Activated CD8-positive, alpha-beta memory T cell treated with anti-CD3 and anti-CD28 coated beads, Interleukin-2, amount 10 ng/mL, durations not matched to agents 7 days and 5 days (primary cell): ENCODE measurements at places on chromosomes 11 and 22.

GRCh38 chr22:37464181-37464580 is 22.0 kb downstream of the MFNG start:
- no peak for DNase-seq

GRCh38 chr22:19556963-19557545 is 32.8 kb upstream of the CLDN5 start:
- DNase-seq: no peak

DNA sequence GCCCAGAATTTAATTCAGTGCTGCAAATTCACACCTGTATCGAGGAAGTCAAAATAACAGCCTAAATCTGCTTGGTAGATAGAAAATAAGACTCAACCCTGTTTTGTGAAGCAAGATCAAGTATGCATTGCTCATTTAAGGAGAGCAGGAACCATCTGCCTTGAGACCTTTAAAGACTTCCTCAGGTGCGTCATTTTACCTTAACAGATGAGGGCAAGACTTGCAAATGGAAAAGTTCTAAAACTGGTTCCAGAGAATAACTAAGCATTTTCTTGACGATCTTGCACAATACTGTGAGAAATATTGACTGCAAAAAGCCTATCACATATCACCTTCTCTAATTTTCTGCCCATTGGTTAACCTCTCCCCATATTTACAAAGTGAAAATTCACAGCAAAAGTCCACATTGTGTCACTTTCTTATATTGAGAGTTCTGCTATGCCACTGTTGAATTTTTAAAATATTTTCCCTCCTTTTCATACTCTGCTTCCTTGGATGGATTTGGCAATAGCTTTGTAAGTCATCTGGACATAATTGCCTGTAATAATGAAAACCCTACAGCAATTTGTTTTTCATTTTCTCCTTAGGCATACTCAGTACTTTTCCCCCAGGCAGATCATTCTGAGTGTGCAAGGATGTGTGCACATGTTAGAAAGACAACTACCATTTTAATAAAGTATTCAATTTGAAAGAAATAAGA is 234.2 kb downstream of the AASDHPPT start:
- no peak for DNase-seq

DNA sequence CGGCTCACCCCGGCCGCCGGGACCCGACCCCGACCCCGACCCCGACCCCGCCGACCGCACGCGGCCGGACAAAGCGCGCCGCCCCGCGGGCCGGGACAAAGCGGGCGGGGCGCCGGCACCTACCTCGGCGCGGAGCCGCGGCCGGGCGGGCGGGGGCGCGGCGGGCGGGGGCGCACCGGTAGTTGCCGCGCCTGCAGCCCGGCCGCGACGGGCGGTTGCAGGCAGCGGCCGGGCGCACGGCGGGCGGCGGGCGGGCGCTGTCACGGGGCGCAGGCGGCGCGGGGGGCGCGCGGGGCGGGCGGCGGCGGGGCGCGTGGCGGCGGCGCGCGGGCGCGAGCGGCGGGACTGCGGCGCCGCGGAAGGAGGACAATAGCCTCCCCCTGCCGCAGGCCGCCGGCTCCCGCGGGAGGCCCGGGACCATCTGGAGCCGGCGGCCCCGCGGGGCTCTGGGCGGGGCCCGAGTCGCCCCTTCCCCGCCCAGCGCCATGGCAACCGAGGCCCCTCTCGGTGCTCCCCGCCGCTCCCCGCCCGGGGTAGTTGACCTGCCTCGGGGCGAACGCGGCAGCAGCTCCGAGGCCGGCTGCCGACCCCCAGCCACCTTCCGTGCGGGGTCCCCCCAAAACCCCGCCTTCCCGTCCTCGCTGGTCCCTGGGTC is 851 bp downstream of the SPTBN2 start:
- no peak for DNase-seq

DNA sequence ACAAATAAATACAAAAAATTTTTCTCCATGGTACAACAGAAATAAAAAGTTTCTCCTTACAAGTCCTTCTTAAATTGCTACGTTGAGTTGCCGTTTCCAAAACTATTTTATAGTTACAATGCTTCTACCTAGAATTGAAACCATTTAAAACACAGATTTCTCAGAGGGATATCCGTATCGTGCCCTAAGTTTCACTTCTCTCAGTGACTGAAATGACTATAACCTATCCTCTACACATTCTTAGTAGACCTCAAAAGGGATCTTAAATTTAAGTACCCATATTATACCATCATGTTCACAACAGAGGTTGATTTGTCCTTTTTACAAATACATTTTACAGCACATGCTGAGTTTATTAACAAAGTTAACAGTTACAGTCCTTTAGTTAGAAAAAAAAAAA is 44.1 kb downstream of the USP28 start:
- no peak for DNase-seq

GRCh38 chr11:73001615-73002014 is 140.5 kb downstream of the FCHSD2 start:
- no peak for DNase-seq

- DNase-seq: no peak
These were observed 20.1 kb upstream of the NARS2 start for GRCh38 chr11:78594814-78595213.

DNA sequence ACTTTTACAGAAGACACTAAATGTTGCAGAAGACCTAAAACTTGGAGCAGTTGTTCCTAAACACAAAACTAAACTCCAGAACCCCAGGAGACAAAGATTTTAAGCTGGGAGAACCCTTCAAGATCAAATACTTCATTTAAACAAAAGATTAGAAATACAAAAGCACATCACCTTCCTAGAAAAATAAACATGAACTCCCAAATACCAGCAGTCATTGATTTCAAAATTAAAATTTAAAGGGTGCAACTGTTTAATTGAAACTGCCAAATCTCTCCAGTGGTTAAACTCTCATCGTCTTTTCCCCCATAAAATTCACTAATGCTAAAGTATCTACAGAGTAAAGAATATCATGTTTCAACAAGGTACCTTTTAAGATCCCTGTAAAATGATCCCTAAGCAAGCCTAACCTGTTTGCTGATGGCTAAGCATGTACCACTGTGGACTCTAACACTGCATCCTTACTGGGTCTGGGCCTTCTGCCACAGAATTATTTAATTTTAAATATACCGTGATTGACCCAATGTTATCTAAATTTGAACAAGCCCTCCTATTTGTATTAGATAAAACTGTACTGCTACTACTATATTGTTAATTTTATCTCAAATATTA is 53.7 kb upstream of the CCDC34 start:
- DNase-seq: no peak

DNA sequence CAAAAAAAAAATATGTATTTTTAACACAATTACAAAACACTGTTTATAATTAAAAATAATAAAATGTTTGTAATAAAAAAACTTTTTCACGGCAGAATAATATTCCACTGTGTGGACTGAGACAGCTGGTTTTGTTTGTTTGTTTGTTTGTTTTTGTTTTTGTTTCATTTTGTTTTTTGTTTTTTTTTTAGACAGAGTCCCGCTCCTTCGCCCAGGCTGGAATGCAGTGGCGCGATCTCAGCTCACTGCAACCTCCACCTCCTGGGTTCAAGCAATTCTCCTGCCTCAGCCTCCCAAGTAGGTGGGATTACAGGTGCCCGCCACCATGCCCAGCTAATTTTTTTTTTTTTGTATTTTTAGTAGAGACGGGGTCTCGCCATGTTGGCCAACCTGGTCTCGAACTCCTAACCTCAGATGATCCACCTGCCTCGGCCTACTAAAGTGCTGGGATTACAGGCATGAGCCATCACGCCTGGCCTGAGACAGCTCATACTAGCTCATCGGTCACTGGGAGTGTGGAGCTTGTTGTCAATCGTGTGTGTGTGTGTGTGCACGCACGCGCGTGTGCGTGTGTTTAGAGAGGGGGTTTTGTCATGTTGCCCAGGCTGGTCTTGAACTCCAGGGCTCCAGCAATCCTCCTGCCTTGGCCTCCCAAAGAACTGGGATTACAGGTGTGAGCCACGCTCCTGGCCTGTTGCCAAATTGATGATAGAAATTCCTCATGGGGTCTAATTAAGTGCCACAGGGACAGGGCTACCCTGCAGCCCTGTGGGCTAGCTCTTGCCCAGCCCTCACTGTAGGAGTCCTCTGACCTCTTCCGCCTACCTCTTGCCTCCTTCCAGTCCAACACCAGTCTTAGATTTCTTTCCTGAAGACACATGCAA is 7.2 kb upstream of the AIFM3 start:
- no peak for DNase-seq

DNA sequence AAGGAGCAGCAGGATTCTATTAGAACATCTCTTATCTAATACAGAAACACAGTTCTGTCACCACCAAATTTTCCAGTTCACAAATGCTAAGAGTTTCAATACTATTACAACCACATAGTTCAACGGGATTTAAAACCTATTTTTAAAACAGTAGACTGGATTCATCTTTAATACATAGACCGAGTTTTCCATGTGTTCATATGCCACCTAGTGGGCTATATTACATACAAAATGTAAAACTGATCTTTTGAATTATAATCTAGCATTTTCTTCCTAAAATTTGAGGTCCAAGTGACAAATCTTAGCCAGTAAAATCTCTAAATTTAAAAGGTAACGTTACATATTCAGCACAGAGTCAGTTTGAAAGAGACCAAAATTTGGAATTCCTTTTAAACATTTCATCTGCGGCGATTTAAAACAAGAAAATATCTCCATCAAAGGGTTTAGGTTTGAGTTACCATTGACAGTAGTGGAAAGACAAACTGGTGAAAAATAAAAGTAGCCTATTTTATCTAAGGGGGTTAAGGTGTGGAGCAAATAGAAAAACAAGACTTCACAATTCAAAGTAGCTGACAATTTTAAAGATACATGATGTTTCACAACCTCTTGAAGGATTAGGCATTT is 269.3 kb upstream of the MPPED2 start:
- no peak for DNase-seq

DNA sequence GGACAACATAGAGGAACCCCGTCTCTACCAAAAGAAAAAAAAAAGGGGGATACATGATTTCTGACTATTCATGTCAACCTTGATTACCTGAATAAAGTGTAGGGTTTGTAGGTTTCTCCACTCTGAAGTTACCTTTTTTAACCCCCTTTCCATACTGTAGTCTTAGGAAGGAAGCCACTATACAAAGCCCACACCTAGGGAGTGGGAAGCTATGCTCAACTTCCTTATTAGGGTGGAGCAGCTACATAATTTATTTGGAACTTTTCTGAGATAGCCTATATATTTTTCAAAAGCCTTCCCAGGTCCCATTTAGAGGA is 582 bp upstream of the ATP6V1E1 start:
- DNase-seq: no peak

- DNase-seq: no peak
These were observed 1.9 kb downstream of the FDX1 start for GRCh38 chr11:110431674-110432073.

DNA sequence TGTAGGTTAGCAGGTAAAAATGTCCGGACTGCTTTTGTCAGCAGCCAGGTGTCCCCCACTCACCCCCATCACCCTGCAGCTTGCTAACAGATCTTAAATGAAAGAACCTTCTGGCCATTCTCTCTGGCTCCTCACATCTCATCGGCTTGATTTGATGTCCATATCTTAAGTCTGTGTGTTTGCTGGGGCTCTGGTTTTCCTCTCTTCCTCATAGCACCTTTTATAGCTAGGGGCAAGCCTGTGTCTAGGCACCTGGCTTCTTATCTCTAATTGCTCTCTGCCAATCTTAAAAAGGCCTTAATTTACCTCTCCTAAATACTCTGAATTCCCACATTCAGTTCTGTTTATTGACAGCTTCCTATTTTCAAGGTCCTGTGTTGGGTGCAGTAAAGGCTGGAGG is 72.0 kb downstream of the ARHGAP42 start:
- no peak for DNase-seq

DNA sequence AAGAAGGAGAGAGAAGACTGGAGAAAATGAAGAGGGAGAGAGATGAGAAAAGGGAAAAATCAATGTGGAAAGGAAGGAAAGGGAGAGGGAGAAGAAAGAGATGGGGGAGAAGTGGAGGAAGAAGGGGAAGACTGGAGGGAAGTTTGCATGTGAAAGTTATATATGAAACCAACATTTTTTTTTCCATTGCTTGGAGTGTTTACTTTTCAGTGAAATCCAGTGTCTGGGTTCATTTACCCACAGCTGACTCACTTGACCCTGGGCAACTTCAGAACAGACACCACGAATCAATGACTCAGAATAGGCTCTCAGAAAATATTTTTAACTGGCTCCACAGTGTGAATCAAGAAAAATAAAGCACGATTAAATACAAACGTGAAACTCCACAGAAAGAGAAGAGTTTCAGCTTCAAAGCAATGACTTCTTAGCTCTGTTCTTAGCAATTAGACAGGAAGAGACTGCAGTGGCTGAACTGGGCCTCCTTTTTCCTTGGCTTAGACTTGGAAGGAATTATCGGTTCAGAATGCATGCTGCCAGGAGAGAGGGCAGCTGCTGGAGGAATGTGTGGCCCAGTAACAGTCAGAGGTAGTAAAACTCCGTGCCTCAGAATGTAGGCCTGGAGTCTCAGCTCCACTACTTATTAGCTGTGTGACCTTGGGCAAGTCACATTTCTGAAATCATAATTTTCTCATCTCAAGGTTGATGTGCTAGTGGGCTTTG is 237.5 kb downstream of the MIAT start:
- no peak for DNase-seq

GRCh38 chr11:102560555-102561011 is 30.0 kb upstream of the MMP7 start:
- DNase-seq: no peak

DNA sequence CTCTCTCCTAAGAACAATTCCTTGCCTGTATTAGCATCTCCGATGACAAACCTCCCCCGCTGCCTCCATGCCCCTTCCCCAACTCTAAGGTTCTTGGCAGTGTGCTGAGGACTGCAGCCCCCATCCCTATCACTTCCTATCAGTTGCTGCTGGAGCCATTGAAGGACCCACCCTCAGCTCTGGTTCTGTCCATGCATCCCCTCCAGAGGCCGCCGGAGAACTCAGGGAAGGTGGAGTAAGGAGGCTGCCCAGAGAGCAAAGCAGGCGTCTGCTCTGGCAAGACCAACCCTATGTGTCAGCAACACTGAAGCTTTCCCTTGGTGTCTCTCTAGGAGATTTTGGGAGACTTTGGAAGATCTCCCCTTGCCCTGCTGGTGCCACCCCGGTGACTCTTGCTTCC is 1139.5 kb downstream of the TBC1D22A start:
- no peak for DNase-seq

GRCh38 chr22:27726686-27727449 is 74.7 kb downstream of the MN1 start:
- DNase-seq: no peak

GRCh38 chr11:123187665-123188507 is 7.2 kb downstream of the CLMP start:
- DNase-seq: no peak

GRCh38 chr11:65185171-65185570 is 3.4 kb downstream of the CAPN1 start:
- DNase-seq: no peak

DNA sequence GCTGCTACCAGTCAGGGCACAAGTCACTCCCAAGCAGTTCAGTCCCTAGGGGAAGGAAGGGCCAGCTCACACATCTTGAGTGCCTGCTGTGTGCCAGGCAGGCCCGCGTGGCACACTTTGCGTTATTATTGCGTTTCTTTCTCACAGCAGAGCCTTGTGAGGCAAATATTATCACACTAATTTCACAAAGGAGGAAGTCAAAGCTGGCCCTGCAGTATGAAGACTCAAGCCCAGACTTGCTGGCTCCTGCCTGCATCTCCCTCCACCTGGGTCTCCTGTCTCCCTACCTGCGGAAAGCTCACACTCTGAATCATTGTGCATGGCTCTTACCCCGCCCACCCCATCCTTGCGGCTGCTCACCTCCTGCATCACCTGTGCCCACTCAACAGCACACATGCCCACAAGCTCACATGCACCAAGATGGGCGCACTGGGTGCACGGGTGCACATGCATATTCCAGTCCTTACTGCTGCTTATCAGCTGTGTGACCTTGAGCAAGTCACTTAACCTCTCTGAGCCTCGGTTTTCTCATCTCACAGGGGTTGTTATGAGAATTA is 31.7 kb upstream of the P2RY2 start:
- no peak for DNase-seq
